ENCODE measurements at places on chromosomes 1 and 21. TPM values are rescaled to one million over a fixed set of nuclear protein-coding genes. Genes with fewer than 3 reads are reported as not detected.

- DNase-seq = no peak
Observed at GRCh38 chr1:234613128-234613875, 3.3 kb upstream of the IRF2BP2 start.

DNA sequence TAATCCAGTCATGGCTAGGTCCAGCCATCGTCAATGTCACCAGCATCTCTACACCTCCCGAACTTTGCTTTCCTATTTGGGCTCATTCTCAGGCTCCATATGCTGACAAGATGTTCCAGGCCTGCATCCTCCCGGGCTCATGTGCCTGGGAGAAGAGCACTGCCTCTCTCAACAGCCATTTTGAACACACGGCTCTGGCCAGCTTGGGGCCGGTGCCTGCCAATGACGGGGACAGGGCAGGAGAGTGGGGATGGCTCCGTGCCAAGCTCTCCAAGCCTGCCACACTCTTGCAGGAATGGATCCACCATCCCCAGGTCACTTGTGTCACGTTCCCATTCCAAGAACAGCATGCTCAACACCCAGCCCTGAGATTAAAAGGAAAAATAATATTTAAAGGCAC, 61.4 kb upstream of the PAX7 start:
- DNase-seq = no peak

DNA sequence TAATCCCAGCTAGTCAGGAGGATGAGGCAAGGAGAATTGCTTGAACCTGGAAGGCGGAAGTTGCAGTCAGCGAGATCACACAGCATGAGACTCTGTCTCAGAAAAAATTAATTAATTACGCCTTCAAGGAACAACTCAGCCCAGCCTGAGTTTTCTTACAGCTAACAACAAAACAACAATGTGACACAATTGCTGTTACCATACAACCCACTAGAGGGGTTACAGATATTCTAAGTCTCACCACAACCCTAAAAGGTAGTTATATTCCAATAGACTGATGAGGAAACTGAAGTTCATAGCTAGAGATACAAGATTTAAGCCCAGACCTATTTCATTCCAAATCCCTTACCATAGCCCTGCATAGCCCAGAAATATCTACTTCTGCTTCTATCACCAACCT, 2.9 kb upstream of the LRRC8C start:
- no peak for DNase-seq

DNA sequence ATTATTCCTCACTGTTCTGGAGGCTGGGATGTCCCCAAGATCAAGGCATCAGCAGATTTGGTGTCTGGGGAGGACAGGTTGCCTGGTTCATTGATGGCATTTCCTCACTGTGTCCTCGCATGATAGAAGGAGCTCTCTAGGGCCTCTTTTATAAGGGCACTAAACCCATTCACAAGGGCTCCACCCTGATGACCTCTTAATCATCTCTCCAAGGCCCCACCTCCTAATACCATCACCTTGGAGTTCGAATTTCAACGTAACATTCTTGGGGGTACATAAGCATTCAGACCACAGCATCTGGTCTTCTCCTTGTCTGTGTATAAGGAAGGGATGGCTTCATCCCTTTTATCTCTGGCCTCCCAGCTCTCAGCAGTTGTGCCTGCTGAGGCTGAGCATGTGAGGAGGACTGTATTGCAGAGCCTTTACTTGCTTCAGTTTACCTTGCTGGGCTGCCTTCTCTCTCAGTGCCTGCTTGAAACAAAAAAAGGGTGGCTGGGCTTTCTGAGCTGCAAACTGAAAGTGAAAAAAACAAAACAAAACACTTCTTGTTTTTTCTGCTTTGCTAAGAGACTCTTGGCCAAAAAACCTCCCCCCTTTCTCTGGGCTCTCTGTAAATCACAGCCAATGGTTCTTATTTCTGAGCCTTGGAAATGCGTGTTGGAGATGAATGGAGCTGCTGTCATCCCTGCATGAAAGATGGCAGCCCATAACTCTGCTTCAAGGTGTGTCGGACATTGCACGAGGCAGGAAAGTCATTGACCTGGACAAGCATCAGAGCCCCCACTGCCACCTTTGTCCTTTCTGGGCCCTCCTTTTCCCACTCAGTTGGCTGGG, 75.8 kb downstream of the RHOU start:
- no peak for DNase-seq

The TTLL7 gene
- total RNA-seq = 15.1 TPM

- DNase-seq = no peak
Observed at GRCh38 chr1:240151136-240151735, 59.6 kb downstream of the FMN2 start.
